ENCODE measurements at places on chromosomes 4 and X.

GRCh38 chr4:162229670-162230069, 65.9 kb upstream of the FSTL5 start:
- no peak for DNase-seq

- no peak for DNase-seq
Measured at GRCh38 chrX:41314204-41314603, 19.8 kb upstream of the DDX3X start.

DNA sequence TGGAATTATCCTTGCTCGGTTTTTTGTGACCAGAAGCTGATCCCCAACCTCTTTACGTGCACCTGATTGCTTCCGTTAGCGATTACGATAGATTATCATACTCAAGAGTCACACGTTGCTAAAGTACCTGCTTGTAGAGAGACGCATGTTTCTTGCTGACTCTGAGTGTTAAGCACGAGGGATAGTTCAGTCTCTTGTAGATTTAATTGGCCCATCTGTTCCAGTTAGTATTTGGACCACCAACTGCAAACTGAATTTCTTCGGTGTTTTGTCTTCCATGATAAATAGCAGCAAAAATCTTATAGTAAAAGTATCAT, 516 bp upstream of the COX18 start:
- no peak for DNase-seq

DNA sequence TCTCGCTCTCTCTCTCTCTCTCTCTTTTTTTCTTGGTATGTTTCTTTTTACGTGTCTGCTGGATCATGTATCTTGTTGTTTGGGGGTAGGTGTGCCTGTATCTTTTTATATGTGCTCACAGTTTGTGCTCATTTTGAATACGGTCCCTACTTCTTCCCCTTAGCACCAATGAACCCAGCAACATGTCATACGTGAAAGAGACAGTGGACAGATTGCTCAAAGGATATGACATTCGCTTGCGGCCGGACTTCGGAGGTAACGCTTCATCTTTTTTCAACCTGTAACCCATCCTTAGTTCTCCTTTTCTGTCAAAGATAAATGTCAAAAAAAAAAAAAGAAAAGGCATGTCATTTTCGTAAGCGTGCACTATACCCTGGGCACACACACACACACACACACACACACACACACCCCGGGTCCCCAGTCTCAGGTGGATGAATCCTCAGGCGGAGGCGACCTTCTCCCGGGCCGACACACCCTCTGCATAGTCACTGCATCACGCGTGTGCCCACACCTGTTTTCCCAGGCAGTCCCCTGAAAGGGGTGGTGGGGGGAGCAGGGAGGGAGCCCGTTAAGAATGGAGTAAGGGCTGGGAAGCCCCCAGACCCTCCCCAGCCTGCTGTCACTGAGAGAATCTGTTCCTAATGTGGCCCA, 511 bp downstream of the GABRB1 start:
- DNase-seq = no peak

DNA sequence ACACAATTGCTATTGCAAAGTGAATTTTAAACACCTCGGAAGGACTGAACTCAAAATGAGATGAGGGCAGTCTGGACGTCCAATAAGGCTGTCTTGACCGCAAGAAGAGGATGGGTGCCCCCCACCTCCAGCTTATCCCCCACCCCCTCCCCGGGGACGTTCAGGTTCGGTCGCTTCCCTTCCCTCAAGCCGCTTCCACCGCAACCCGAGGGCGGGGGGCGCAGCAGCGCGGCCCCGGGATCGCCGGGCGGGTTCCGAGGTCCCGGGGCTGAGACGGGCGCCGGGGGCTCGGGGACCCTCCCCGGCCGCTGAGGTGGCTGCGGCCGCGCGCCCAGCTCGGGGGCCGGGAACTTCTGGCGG, 480 bp downstream of the USP46 start:
- DNase-seq = peak; percentile 38

- DNase-seq = no peak
Measured at GRCh38 chr4:153541456-153542096, 75.4 kb downstream of the TMEM131L start.

- DNase-seq = no peak
Measured at GRCh38 chr4:84220990-84221389, 278.1 kb downstream of the NKX6-1 start.

DNA sequence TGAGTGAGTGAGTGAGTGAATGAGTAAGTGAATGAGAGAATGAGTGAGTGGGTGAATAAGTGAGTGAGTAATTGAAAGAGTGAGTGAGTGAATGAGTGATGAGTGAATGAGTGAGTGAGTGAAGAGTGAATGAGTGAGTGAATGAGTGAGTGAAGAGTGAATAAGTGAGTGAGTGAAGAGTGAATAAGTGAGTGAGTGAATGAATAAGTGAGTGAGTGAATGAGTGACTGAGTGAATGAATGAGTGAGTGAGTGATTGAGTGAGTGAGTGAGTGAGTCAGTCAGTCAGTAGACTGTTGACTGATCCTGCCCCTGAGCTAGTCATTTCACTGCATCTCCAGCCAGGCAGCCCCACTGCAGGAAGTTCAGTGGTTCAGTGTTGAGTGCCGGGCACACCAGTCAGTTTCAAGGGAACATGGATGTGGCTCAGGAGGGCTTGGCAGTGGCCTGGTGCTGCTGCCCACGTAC, 228.4 kb upstream of the PSAPL1 start:
- DNase-seq = no peak

- no peak for DNase-seq
Measured at GRCh38 chrX:67614423-67614822, 70.6 kb downstream of the AR start.

DNA sequence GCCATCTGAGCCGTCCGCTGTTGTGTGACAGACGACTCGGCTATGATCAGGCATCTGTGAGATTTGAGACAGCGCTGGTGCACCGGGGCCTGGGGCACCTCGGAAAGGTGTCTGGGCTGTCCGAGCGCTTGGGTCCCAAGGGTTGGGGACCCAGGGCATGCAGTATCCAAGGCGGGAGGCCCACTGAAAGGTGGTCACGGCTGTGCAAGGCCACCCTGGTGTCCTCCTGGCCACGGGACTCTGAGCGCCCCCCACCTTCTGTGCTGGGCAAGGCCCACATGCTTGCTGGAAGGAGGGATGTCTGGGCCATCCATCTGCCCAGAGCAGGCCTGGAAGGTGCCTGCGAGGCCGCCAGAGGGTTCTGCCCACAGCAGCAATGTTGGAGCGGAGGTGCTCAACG, 19.9 kb downstream of the TACC3 start:
- no peak for DNase-seq

GRCh38 chr4:147596981-147597380, 20.2 kb upstream of the TMEM184C start:
- DNase-seq = no peak

GRCh38 chr4:1226144-1226481, 22.8 kb downstream of the CTBP1 start:
- no peak for DNase-seq

GRCh38 chr4:151315212-151315886, 10.1 kb downstream of the SH3D19 start:
- DNase-seq = no peak

DNA sequence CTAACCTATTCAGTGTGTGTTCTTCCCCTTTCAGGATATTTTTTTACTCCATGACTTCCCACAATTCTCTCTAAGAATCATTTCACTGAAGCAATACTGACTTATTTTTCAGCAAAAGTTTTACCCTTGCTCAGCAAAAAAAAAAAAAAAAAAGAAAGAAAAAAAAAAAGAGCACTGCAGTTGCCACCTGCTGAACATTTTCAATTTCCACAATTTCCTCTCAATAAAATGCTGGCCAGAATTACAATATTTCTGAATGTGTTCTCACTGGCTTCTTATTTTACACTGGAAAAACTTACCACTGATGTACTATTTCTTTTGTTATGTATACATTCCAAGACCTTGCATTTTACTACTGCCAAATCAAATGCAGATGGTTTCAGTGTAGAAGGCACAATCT, 210.4 kb downstream of the PAPSS1 start:
- DNase-seq = no peak

DNA sequence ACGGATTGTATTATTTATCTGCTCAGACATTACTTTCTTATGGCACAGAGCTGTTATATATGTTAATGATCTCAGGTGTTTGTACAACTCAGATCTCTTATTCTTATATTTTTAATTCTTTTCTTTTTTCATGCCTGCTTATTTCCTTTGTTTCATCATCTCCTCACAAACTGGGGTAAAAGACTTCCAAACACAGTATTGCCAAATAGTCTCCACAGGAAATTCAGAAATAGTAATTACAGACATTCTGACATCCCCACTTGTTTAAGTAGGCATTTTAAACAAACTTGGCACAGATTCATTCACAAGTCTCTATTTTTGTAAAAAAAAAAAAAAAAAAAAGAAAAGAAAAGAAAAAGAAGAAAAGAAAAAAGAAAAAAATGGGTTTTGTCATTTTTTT, 129.7 kb upstream of the USP38 start:
- no peak for DNase-seq

GRCh38 chr4:47837094-47837907, 566 bp downstream of the CORIN start:
- DNase-seq = peak; percentile 32

GRCh38 chr4:138185859-138186645, 56.1 kb downstream of the SLC7A11 start:
- DNase-seq = no peak

DNA sequence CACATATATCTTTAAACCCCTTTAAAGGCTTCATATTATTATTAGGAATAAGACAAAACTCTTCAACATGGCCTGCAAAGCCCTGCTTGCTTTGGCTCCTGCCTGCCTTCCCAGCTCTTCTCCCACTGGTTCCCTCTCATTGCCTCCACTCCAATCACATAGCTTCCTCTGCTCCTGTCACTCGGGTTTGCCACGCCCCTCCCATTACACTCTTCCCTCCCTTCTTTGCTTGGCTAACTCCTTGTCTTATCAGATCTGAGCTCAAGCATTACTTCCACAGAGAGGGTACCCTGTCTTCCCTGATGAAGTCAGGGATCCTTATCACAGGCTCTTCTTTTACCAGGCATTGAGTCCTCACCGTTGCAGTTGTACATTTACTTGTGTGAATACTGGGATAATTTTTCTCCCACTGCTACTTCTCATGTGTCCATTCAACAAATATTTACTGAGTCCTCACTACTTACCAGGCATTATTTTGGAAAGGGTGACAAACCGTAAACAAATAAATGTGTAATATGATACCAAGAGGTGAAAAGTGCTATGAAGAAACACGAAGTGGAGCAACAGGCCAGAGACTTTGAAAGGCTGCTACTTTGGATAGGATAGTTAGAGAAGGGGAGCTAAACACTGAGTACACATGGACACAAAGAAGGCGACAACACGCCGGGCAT, 3.2 kb upstream of the VGLL1 start:
- peak; percentile 42 for DNase-seq

GRCh38 chr4:76767983-76768382, 130.0 kb downstream of the SOWAHB start:
- DNase-seq = no peak

GRCh38 chrX:114344756-114345349, 239.0 kb upstream of the HTR2C start:
- DNase-seq = peak; percentile 49

GRCh38 chr4:54006755-54007154, 57.6 kb downstream of the CHIC2 start:
- DNase-seq = no peak

Measured in HEK293T (cell line).